ENCODE measurements at places on chromosomes 5 and 9.

GRCh38 chr5:119071561-119071995 is 691 bp downstream of the DMXL1 start:
- DNase-seq, result peak; percentile 43

- peak; percentile 59 for DNase-seq
Measured at GRCh38 chr9:100324594-100325200, 28.0 kb downstream of the TEX10 start.

GRCh38 chr5:11683666-11684065 is 220.6 kb downstream of the CTNND2 start:
- DNase-seq, result no peak

GRCh38 chr9:118946669-118947068 is 422.6 kb downstream of the BRINP1 start:
- no peak for DNase-seq

- no peak for DNase-seq
Measured at GRCh38 chr5:152864991-152865390, 459.9 kb upstream of the NMUR2 start.

- no peak for DNase-seq
Measured at GRCh38 chr5:69462170-69462569, 30.4 kb upstream of the OCLN start.

DNA sequence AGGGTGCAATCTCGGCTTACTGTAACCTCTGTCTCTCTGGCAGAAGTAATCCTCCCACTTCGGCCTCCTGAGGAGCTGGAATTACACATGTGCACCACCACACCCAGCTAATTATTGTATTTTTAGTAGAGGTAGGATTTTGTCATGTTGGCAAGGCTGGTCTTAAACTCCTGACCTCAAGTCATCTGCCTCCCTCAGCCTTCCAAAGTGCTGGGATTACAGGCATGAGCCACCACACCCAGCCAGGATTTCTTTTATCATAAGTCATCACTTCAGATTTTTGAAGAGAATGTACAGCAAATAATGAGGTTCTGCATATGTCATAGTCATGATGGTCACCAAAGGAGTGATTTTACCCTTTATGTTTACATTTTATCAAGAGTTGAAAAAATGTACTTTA is 108.1 kb downstream of the GCNT1 start:
- DNase-seq, result no peak

DNA sequence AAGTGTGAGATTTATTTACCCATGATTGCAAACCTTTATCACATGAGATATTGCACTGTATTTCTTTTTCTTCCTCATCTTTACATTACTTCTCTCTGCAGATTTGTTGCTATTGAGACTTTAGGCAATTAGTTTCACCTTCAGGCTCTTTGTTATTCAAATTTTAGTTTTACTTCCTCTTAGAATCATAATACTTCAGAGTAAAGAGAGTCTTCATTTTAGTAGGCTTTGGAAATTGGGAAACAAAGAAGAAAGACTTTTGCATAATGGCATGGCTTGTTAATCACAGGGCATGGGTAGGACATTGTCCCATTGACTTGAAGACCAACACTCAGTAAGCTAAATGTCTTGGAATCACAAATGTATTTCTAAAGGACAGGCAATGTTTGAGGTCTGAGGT is 1.2 kb upstream of the PCDHGA5 start:
- DNase-seq, result no peak

DNA sequence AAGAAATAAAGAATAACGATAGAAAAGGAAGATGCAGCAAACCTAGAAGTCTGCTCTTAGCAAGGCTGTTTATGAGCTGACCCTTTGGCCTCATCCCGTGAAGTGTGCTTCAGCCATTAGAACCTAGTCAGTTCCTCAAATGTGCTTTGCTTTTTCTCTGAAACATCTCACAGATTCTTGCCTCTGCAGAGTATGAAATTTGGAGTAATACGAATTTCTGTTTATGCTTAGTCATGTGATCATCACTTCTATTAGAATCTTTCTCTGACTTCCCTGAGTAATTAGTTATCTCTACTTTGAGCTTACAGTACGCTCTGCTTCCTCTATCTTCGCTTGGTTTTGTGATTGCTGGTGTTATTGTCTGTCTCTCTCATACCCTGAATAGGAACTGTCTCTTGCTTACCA is 11.3 kb downstream of the CYSTM1 start:
- DNase-seq, result no peak

- DNase-seq, result no peak
Measured at GRCh38 chr5:105806596-105806995, 1864.1 kb downstream of the EFNA5 start.

GRCh38 chr9:71179183-71179582 is 57.8 kb upstream of the TRPM3 start:
- no peak for DNase-seq

GRCh38 chr9:123541411-123541810 is 185.4 kb downstream of the CRB2 start:
- DNase-seq, result peak; percentile 87

GRCh38 chr5:168796000-168796399 is 216.8 kb upstream of the PANK3 start:
- no peak for DNase-seq

- DNase-seq, result no peak
Measured at GRCh38 chr5:77683171-77683732, 44.7 kb upstream of the OTP start.

DNA sequence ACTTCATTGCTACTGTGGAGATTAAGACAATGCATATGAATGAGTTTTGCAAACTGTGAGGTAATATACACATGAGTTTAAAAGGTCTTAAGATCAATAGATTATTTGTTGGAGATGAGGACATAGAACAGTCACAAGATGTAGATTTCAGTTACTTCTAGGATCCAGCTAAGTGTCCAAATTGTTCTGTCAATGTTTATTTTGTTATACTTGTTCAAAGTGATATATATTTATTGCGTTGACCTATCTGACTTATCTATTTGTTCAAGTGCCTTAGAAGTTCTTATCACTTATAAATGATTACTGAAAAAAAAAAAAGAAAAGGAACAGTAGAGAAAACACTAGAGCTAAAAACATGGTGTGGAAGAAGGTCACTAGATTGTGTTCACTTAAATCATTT is 75.6 kb upstream of the GRIN3A start:
- no peak for DNase-seq

GRCh38 chr9:138119202-138120027 is 241.8 kb downstream of the CACNA1B start:
- DNase-seq, result no peak

DNA sequence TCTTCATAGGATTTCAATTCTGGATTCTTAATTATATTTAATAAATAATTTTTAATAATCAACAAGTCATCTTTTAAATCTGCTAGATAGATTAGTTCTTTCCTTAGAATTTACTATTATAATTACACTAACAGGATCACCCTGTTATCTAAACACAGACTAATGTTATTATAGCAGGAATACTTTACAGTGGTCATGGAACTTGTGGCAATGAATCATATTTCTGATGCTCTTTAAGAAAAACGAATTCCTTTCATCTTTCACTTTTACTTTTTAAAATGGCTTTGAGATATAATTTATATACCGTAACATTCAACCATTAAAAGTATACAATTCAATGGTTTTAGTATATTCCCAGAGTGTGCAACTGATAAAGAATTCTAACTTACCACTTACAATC is 29.7 kb upstream of the CDK5RAP2 start:
- DNase-seq, result no peak
